ENCODE measurements at places on chromosomes 2 and 18.

DNA sequence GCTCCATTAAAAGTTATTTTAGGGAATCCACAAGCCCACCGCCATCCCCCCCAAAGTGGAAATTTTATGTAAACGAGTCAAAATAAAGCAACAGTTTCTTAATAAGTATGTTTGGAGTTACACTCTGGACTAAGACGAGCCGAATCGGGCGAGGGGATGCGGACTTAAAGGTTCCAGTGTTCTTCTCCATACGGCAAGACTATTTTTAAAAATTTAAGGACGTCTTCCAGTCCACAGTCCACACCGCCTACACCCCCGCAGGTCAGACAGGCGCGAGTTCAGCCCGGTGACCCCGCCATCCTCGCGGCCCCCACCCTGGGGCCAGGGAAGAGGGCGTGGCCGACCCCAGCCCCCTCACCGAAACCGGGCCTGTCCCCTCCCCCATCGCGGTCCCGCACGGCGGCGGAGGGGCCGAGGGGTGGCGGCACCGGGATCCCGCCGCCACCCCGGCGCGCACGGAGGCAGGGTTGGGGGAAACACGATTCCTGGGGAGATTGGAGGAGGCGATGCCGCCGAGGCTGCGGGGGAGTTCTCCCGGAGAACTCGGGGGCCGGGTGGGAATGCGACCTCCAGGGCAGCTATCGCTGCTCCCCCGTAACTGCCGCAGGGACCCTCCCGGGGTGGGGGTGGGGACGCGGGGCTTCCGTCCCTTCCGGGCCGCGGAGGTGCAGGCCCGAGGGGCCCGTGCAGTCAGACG is 24.5 kb upstream of the SMAD7 start:
- DNase-seq, result no peak

- DNase-seq, result peak; percentile 79
These were observed 23.6 kb downstream of the ANKRD44 start for GRCh38 chr2:197286805-197287595.

- DNase-seq, result no peak
These were observed 33.9 kb upstream of the POMC start for GRCh38 chr2:25202275-25202674.

DNA sequence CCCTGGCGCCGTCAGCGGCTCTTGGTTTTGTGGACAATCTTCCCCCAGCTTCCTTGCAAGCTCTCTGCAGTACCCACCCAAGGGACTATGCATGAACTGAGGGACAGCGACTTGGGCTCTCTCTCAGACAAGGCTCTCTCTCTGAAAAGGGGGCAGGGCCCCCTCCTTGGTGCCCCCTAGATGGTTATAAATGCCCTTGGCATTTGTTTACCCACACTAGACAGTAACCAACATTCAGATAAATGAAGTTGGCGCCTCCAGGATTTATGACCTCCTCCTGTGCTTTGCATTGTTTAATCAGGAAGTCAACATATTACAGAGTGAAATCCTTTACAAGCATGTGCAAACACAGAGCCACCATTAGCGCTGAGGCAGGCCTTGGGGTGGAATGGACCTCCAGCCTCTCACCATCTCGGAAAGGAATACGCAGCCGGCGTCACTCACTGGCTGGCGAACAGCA is 547.4 kb upstream of the ID2 start:
- no peak for DNase-seq

GRCh38 chr2:191038741-191039140 is 24.8 kb upstream of the STAT1 start:
- DNase-seq, result no peak

DNA sequence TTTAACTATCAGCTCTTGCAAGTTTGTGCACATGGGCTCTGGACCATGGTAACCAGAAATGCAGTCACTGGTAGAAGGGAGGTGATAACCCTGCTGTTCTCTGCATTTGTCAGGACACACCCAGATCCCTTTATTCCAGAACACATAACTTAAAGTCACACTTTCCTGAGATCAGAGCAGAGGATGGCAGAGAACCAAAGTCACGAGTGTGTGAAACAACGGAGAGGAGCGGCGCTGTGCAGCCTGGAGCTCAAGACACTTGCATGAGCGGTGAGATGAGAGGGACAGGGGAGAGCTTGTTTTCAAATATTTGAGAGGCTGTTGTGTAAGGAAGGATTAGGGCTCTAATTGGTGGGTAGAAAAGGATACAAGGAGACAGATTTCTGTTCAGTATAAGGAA is 43.3 kb upstream of the AAK1 start:
- no peak for DNase-seq

DNA sequence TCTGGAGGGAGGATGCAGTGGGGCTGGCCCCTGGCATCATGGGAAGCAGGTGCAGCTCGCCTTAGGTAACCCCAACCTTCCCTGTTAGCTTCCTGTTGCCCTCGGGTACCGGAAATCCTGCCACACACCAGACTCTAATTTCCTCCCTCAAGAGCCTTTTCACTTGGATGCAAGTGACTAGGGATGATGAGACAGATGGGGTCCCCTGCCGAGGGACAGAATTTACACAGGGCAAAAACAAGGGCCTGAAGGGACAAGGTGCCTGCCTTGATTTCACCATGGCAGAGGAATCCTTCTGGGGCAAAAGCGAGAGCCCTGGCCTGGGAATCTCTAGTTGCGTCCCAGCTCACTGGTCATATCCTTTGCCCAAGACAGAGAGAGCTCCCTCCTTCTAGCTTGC is 263.1 kb downstream of the LOXHD1 start:
- no peak for DNase-seq

DNA sequence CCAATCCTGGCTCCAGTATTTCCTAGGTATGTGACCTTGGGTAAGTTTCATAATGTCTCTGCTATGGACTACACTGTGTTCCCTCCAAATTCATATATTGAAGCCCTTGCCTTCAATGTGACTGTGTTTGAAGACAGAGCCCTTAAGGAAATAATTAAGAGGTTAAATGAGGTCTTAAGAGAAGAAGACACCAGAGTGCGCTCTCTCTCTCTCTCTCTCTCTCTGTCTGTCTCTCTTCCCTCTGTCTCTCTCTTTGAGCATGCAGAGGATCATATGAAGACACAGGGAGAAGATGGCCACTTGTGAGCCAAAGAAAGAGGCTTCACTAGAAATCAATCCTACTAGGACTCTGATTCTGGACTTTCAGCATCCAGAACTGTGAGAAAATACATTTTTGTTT is 52.2 kb downstream of the NXPH2 start:
- DNase-seq, result no peak

DNA sequence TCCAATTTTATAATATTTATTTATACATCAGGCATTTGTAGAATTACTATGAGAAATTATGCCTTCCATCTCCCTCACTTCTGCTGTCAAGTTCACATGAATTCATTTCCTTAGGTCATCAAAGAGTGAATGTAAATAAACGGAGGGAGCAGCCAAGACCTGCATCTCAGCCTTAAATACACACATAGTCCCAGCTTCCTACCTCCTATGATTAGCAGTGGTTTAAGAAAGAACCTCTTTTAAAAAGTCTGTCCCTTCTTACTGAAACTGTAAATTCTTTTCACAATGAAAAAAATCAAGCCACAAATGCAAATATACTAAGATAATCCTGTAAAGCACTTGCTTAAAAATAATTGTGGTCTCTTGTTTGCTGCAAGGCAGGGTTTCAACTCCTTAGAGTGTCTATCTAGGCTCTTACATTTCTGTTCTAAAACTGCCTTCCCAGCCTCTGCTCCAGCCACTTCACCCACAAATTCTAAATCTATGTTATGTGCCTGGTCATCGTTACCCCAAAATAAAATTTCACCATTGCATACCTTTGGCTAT is 532.7 kb upstream of the FSHR start:
- no peak for DNase-seq
